ENCODE measurements at places on chromosomes 1 and 21. TPM values are rescaled to one million over a fixed set of nuclear protein-coding genes. Genes with fewer than 3 reads are reported as not detected.

DNA sequence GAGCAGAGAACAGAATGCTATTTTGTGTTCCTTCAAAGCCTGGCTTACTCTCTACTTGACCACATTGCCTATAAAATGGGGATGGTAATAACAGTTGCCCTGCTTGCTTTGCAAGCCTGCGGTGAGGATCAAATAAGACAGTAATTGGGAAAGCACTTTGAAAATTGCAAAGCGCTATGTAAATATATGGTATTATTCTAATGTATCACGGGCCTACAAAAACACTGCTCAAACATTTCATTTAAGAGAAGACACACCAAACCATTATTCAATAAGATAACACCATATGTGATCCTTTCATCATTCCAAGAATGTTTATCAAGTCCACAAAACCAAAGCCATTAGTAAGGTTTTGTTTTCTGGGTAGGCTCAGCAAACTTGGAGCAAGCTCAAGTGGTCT is 208.4 kb downstream of the ROR1 start:
- no peaks in the 10 kb centered on the region for H3K4me1 ChIP-seq
- H3K4me3 ChIP-seq, result no peak overlapping the region
- no peak overlapping the region for H3K27ac ChIP-seq
- DNase-seq, result no peak
- H3K36me3 ChIP-seq, result no peaks in the 10 kb centered on the region

IFI44L gene
- total RNA-seq, result 6.0 TPM

DNA sequence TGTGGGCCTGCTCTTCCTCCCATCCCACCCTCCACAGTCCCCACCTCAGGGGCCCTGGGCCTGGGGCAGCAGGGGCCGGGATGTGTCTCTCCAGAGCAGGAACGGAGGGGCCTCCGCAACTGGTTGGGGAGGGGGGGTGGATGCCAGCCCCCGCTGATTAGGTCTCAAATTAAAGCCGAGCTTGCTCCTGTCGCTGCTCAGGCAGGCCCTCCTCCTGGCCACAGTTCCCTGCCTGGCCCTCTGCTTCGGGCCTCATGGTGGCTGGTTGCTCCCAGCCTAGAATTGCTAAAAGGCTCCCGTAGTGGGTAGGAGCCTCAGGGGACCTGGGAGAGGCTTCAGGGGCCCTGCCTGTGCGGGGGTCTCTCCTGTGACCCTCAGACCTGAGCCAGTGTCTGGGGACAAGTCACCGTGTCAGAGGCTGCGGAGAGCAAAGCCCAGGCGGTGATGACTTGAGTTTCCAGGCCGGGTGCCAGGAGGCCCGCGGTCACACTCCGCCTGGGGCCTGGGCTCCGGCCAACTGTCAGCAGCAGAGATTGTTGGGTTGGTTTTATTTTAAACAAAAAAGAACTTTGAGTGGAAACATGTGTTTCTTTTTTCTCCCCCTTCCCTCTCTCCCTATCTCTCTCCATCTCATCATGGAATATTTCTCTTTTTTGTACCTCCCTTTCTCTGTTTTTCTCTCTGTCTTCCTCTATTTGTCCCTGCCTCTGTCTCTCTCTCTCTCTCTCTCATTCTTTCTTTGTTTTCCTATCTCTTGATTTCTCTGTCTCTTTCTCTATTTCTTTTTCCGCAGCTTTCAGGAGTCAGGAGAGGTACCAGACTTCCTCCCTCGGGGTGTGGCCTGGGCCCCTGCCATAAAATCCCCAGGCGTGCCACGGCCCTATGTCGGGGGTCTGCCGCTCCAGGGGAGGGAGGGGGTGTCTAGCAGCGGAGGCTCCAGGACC is 20.0 kb upstream of the EPHA2 start:
- no peak overlapping the region for H3K27ac ChIP-seq
- no peaks in the 10 kb centered on the region for H3K4me1 ChIP-seq
- DNase-seq, result no peak
- H3K4me3 ChIP-seq, result no peak overlapping the region

DNA sequence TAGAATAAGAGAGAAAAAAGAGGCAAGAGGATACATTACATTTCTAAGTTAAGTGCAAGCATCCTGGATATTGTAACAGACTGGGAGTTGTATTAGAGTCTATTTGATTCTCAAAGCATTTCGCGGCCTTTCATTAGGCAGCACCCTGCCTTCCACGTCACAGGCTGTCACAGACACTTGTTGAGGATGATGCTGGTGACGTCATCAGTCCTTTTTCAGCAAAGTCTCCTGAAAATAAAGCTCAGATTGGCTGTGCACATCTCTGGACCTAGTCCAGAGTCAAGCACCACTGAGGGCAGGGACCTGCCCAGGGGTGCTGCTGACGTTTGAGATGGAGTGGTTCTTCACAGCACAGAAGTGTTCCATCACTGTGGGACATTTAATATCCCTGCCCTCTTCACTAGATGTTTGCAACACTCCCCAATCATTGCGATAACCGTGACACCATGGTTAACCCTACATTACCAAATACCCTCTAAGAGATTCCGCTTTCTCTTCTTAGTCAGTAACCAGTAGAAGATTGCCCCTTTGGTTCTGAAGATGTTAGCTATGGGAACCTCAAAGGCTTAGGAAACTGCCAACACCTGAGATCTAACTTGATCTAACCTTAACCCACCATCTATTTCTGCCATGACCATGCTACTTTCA is 72.7 kb upstream of the F3 start:
- H3K36me3 ChIP-seq, result no peaks in the 10 kb centered on the region
- H3K27me3 ChIP-seq, result no peaks in the 10 kb centered on the region
- no peaks in the 10 kb centered on the region for H3K4me1 ChIP-seq
- no peak overlapping the region for H3K27ac ChIP-seq
- H3K4me3 ChIP-seq, result no peak overlapping the region

SYCP1 gene
- not detected for total RNA-seq

- no peak for DNase-seq
- no peak overlapping the region for H3K27ac ChIP-seq
- peaks cover 3% of the 10 kb centered on the region for H3K4me1 ChIP-seq
- H3K4me3 ChIP-seq, result no peak overlapping the region
Measured at GRCh38 chr1:112393631-112393974, 2.4 kb upstream of the CTTNBP2NL start.

SLC37A1 gene
- total RNA-seq, result 26.3 TPM

- H3K27me3 ChIP-seq, result no peaks in the 10 kb centered on the region
- DNase-seq, result peak; percentile 36
- no peak overlapping the region for H3K4me3 ChIP-seq
- no peaks in the 10 kb centered on the region for H3K36me3 ChIP-seq
- H3K4me1 ChIP-seq, result peaks cover 31% of the 10 kb centered on the region
Measured at GRCh38 chr21:35226968-35227744, 178.1 kb upstream of the RUNX1 start.

DNA sequence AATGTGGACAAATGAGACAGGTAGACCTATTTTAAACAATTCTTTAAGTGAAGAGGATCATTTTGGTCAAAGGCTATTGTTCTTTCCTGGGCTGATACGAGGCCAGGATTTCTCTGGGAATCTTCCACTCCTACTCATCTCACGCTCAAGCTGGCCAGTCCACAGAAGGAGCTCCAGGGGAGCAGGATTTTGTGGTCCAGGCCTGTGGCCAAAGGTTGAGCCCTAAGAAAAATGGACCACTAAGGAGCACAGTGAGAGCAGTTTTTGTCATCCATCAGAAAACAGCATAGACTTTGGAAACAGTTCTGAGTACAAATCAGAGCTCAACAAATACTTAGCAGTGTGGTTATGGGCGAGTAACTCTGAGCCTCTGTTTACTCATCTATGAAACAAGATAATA is 260.2 kb upstream of the RUNX1 start:
- no peaks in the 10 kb centered on the region for H3K4me1 ChIP-seq
- no peak overlapping the region for H3K4me3 ChIP-seq
- H3K36me3 ChIP-seq, result no peaks in the 10 kb centered on the region
- no peak overlapping the region for H3K27ac ChIP-seq
- DNase-seq, result no peak

HRNR gene
- total RNA-seq, result not detected

DNA sequence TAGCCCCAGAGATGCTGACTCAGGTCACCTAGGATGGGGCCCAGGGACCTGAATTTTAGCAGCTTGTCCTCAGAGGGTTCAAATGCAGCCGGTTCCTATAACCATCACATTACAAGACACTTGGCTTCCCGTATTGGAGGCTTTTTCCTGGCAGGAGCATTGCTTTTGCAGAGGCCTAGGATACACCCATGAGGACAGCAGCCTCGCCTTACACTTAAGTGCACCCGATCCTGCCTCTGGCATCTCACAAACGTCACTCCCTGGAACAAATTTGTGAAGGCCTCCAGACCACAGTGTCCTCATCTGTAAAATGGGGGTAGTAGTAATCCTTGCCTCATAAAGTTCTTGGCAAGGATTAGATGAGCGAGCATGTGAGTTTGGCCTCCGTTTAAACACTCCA is 130.0 kb downstream of the KAZN start:
- peaks cover 7% of the 10 kb centered on the region for H3K27me3 ChIP-seq
- no peak overlapping the region for H3K4me3 ChIP-seq
- no peaks in the 10 kb centered on the region for H3K4me1 ChIP-seq
- no peak overlapping the region for H3K27ac ChIP-seq
- no peak for DNase-seq

PRKCZ gene
- 32.5 TPM for total RNA-seq

Data from T-cell (primary cell).